ENCODE measurements at places on chromosomes 1 and 21.

GRCh38 chr1:211591980-211592493, 13.1 kb upstream of the SLC30A1 start:
- no peak for DNase-seq

DNA sequence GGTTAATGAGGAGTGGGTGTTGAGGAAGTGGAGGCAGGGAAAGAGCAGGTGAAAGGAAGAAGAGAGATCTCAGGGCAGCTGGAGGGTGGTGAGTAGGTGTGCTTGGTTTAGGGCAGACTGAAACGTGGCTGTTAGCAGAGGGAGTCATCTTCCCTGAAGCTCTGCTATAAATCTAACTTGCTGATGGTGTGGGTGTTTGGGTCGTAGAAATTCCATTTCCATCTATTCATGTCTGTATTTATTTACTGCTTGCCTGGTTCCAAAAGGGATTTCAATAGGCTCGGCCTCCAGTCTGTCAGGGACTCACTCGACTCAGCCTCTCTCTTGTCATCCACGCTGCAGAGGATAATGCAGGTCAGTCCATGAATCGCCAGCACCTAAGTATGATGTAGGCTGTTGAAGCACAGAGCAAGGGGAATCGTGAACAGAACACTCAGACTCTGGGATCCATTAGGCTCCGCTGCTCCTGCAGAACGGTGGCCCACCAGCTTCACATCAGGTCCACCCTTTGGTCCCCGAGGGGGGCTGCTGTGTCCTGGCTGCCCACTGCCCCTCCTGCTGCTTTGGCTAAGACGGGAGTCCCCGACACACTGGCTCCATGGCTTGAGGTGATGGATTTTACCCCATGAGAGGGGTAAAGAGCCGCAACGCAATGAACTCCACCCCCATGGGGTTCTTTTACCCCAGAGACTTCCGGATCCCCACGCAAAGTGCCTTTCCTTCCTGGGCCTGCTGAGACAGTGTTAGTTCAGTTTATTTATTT, 156.2 kb downstream of the RHOU start:
- DNase-seq, result no peak

DNA sequence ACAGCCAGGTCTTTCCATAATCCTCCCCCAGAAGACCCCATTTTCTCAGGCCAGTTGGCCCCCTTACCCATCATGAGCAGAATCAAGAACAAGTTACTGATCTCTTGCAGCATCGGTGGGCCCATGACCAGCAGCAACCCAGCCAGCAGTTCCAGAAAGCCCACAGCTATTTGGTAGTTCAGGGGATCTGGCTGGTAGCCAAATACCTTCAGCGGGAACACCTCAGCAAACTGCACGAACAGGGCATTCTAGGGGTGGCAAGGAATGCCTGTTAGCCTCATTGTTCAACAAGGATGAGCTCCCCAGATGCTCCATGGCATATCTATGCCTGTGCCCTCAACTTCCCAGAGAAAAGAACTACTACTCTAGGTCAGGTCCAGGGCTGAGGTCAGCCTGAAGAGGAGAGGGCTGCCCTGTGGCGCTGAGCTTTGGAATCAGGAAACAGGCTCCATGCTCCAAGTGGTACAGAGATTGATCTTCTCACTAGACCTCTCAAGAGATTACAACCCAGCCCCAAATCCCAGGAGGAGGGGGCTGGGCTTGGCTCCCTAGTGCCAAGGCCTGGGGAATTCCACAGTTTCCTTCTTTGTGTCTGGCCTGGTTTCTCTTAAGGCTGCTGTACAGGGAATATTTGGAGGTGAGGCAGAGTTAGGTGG, 1.3 kb downstream of the TMEM35B start:
- DNase-seq, result peak; percentile 28

DNA sequence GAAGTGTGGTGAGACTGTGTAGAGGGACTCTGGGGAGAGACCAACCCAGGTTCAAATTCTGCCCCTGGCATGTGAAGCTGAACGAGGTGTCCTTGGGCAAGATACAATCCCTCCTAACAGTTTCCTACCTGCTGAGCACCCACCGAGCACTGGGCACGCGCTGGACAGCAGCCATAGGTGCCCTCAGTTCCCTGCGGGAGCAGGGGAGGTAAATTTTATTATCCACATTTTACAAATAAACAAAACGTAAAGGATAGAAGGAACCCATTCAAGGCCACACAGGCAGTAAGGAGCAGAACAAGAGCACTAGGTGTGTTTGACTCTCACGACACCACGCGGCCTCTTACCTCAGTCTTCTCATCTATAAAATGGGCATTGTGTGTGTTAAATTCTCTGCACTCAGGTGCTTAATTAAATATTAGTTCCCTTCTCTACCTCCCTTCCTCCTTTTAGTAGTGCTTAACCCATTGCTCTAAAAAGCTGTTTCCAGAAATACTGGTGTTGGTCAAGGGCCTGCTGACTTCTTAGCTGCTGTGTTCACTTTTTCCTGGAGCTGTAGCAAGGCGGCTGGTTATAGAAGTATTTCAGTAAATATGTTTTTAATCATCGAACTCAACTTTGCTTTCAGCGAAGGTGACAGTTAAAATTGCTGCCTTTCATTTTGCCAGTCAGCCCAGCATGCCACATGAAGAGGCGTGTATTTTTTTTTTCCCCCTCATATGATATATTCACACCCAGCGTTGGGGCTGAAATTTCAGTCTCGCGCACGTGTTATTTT, 41.6 kb downstream of the PGBD5 start:
- no peak for DNase-seq

DNA sequence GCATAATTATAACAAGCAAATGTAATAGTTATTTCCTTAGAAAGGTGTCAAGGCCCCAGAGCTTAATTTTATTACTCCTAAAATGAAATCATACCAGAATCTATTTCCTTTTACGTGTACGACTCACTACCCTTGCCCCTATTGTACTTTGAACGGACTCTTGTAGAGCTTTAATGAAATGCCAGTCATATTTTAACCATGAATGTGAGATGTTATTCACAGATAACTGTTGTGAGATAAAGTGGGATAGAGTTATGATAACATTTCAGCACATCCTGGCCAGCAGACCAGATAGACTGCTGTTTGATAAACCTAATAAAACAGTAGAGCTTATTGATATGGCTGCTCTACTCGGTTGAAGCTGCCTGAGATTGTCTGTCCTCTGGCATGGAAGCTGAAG, 500.8 kb upstream of the PBX1 start:
- no peak for DNase-seq

GRCh38 chr1:27719286-27720251, 6.2 kb upstream of the FAM76A start:
- no peak for DNase-seq

DNA sequence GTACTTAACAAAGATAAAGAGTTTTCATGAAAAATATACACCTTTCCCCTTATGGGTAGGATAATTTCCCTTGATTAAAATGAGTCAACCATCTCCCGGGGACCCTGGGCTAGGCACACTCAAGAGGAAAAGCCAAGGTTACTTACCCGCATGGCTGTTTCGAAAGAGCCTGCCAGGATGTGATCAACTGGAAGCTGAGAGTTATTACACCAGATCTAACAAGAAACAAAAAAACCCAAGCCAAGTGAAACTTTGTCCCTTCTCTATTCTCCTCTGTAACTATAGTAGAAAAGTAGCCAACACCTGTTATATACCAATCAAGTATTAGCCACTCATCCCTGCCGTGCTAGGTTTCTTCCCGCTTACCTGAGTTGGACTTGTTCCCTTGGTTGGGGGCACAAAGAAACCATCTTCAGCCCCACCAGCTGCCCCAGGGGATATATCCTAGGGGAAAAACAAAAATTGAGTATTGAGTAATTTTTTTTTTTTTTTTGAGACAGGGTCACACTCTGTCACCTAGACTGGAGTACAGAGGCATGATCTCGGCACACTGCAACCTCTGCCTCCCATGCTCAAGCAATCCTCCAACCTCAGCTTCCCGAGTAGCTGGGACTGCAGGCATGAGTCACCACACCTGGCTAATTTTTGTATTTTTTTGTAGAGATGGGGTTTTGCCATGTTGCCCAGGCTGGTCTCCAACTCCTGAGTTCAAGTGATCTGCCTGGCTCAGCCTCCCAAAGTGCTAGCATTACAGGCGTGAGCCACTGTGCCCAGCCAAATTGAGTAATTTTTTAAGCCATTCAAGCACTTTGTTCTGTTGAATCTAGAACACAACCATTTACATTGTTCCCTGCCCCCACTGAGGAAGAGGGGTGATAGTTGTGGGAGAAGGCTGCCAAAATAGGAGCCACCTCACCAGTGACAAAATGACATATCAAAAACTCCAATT, 8.4 kb upstream of the PEX19 start:
- no peak for DNase-seq

GRCh38 chr1:8015036-8015808, 10.9 kb downstream of the ERRFI1 start:
- DNase-seq, result peak; percentile 33

DNA sequence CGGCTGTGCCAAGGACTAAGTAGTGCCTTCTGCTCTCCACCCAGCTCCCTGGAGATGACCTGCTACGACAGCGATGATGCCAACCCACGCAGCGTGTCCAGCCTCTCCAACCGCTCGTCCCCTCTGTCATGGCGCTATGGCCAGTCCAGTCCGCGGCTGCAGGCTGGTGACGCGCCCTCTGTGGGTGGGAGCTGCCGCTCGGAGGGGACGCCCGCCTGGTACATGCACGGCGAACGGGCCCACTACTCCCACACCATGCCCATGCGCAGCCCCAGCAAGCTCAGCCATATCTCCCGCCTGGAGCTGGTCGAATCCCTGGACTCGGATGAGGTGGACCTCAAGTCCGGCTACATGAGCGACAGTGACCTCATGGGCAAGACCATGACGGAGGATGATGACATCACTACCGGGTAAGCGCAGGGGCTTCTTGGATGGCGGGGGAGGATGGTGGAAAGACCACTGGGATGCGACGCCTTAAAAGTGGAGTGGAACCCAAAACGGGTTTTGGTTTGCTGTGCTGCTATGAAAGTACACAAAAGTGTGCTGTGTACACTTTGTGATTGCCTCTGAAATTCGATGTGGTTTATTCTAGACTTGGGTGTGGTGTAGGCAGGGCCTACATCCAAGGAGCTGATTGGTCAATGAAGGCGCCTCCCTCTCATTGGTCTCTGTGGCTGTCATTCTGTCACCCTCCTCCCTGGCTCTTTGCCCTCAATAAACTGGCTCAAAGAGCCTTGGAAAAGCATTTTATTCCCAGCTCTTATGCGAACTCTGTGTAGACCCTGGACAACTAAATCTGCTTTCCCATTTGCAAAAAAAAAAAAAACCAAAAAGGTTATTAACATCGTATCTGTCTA, 110.4 kb upstream of the IPO9 start:
- no peak for DNase-seq

Data from activated T-cell treated with anti-CD3 and anti-CD28 coated beads, Interleukin-2, amount 50 U/mL, for 48 hours (primary cell).